ENCODE measurements at places on chromosomes 5 and 9.

DNA sequence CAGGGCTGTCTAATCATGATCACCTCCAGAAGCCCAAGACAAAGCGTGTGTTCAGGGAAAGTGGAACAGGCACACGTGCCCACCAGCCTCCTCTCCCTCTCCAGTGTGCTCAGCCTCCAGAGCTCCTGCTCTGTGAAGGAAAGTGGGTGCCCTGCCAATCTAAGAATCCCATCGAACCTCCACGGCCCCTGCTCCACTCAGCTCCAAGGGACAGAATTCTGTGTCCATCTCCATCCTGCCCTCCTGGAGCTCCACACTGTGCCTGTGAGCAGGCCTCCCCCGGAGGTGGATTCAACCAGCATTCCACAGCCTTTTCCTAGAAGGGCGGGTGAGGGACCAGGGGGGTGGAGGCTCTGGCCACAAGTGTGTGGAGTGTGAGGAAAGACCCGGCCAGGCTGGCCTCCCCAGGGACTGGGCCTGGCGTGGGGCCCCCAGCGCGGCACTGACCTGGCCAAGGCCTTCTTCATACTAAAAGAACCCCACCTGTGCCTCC, 6.0 kb downstream of the EEIG1 start:
- DNase-seq: no peak

DNA sequence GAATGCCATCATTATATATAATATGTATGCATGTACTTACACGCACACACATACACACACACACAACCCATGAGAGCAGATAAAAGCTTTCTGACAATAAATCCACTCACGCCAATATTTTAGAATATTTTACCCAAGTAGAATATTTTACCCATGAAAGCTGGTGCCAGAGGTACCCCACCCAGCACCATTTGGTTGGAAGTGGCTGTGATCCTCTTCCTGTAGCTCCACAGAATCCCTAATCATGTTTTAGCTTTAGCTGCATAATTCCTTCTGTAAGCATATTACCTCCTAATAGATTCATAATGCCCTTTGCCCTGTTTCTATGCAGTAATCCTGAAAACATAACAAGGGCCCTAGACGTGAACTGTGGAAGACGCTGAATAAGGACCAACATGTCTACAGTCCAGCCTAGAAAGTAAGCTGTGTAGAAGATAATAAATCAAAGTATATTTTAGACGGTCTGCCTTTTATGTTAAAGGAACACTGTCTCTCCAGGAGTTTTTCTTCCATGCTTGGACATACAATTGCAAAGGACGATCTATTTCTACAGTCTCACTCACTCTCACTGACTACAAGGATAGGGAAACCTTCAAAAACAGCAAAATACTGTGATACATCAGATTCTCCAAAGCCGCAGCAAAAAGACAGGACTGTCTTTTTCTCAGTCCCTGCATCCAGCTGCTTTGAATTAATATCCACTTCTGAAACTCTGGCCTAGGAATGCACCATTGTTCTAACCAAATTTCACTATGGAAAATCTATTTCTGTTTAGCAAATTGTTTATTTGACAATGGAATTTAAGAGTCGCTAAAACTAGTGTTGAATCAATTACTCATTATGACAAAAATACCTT, 98.2 kb downstream of the USP20 start:
- DNase-seq: no peak

- DNase-seq: no peak
Observed at GRCh38 chr9:88521308-88521707, 13.7 kb upstream of the NXNL2 start.

DNA sequence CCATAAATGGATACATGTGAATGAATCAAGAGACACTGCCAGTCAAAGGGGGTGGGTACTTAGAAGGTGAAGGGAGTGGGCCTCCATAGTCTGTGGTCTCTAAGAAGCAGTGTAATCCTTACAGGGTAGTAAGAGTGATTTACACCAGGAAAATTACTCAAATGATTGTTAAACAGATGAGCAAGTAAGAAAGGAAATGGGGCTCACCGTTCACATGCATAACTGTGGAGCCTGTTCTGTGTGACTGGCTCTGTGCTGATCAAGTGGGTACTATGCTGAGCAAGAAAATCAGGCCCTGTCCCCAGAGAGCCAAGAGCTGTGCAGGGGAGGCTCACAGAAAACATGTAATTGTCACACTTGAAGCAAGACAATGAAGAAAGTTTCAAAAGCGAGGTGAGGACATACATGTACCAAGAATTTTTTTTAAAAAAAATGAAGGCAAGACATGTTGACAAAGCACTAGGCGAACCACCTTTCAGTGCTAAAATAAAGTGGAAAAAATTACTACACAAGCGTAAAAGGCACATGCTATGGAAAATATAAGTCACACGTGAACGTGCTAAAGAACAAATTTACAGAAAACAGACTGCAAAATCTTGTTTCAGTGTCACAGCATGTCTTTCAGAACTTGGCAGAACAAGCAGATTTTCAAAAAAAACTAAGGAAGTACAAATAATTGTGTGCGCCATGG, 2.5 kb downstream of the BTNL8 start:
- no peak for DNase-seq

- DNase-seq: no peak
Observed at GRCh38 chr9:16475996-16476395, 394.5 kb downstream of the BNC2 start.

DNA sequence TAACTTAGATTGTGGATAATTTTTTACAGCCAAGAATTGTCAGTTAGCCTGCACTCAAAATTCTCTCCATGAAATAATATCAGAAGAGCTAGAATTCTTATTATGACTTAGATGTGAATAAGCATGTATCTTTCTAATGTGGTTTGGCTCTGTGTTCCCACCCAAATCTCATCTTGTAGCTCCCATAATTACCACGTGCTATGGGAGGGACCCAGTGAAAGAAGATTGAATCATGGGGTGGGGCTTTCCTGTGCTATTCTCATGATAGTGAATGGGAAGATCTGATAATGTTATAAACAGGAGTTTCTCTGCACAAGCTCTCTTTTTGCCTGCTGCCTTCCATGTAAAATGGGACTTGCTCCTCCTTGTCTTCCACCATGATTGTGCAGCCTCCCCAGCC, 176.8 kb downstream of the MAT2B start:
- DNase-seq: no peak

Measured in activated T-cell treated with anti-CD3 and anti-CD28 coated beads, Interleukin-2, amount 50 U/mL, for 1 hour (primary cell).